Stimulated activated CD4-positive, alpha-beta T cell treated with anti-CD3 and anti-CD28 coated beads, Interleukin-1b, Interleukin-23, amount 100 ng/mL, for 1 hour (primary cell): ENCODE measurements at places on chromosomes 3 and 15.

DNA sequence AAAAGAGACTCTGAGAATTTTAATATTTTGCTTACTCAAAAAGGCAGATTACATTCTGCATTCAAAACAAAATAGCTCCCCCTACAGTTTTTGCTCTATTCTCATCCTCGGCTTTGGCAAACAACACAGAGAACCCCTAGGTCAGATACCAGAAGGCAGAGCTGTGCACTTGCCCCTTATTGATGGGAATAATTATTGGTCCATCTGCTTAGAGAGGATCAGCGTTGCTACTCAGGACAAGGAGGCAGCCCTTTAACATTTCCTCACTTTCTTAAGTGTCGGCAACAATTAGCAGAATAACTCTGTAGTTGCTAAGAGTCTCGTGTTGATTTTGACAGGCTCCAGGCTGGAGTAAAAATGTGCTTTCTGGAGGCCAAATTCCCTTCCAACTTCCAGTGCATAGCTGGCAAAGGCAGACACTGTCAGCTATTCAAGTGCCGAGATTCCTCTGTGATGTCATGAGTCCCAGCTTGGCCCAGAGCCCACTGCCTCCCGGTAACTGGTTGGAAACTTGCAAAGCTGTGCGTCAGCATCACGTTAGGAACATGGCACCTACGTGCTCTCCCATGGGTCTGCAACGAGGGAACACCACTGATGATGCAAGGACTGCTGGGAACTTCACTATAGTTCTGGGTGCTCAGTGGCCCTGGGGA, 482.7 kb upstream of the ADAMTS9 start:
- no peak for DNase-seq

GRCh38 chr3:127544192-127544802, 46.2 kb downstream of the TPRA1 start:
- peak; percentile 10 for DNase-seq

GRCh38 chr3:42045708-42046243, 45.4 kb upstream of the TRAK1 start:
- DNase-seq, result no peak

DNA sequence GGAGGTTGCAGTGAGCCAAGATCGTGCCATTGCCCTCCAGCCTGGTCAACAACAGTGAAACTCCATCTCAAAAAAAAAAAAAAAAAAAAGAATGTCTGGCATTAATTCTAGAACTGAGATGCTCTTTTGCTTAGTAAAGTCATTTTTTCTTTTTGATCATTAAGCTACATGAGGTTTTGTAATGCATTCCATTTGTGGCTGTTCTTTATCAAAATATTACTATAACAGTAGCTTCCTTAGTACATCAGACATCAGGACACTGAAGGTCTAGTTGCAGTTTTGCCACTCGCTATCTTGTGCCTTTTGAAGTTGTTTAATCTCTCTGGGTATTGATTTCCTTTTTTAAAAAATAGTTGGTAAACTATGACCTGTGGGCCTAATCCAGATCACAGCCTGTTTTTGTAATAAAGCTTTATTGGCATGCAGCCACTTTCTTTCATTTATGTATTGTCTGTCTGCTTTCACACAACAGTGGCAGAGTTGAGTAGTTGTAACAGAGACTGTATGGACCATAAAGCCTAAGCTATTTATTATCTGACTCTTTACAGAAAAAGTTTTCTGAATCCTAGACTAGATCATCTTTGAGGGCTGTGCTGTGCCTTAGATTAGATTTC, 76.6 kb downstream of the SLC25A26 start:
- DNase-seq, result no peak

DNA sequence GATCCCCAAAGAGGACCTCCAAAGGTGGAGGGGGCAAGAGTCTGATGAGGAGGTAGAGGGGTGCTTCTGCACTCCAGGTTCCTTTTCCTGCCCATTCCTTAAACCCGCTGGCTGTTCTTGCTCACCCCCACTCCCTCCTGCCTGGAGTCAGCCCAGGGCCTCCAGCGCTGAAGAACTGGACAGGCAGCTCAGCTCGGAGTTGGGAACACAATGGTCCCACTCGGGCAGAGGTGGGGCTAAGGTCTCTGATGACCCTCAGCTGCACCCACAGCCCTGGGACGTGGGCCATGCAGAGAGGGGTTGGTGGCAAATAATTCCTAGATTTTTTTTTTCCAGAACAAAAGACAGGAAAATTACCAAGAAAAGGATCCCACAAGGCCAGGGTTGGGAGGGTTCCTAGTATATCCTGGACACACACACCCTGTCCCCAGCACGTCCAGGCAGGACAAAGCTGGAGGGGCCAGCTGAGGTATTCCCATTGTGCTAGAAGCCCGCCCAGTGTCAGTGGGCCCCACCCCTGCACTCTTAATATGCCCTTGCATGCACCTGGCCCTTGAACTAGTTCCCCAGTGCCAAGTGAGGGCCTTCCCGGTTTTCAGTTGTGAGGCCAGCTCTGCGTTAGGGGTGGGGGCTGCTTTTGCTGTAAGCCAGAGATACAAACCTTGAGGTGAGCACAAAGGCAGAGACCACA, 22.1 kb upstream of the IP6K2 start:
- no peak for DNase-seq

- no peak for DNase-seq
Observed at GRCh38 chr3:46124216-46125177, 83.6 kb downstream of the CCR1 start.

- DNase-seq, result no peak
Observed at GRCh38 chr3:168267179-168267578, 171.5 kb upstream of the GOLIM4 start.

- DNase-seq, result no peak
Observed at GRCh38 chr15:82597815-82598214, 49.3 kb downstream of the CPEB1 start.

GRCh38 chr3:115081444-115081843, 65.6 kb downstream of the ZBTB20 start:
- DNase-seq, result no peak

- DNase-seq, result no peak
Observed at GRCh38 chr3:153820035-153820434, 301.2 kb upstream of the ARHGEF26 start.

DNA sequence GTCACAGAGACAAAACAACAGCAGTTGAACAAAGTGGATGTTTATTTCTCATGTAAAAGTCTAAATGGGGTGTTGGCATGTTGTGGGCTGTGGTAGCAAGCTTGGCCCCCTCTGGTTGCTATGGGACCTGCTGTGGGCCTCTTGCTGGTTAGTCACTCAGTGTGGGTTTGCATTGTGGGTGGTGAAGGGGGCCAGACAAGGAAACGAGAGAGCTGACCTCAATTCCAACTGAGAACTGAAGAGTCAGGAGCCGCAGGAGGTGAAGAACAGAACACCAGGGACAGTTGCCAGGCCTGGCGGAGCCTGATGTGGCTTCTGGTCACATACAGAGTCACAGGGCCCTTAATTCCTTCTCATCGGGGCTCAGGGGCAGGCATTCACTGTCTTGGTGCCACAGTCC, 1.9 kb upstream of the ADPGK start:
- DNase-seq, result no peak

DNA sequence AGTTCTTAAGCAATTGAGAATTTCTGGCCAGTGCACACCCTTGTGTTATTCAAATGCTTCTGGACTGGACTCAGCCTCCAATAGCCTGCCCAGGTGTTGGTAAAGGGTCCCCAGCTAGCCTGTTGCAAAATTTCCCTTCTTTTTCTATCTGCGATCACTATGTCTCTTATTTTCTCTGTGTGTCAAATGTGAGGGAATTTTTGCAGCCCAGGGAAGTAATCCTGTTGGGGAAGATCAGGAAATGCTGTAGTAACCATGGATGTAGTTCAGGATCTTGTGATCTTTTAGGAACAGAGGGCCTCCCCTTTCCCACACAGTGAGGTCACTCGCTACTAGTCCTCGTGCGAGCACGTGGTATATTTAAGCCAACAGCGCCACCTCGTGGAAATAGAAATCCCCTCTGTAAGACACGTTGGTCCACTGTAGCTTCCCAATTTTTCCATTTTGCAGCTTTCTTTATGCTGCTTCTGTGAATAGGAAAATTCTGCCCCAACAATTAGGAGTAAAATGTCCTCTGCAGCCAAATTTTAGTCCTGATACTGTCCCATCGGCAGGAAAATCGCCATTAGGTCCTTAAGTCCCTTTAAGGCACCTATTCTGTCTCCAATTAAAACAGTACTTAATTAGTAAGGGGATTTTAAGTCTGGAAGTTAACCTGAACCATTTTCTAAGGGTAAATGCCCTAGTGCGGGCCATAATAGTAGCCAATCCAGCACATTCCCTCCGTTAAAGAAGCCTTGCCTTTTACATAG, 4.0 kb upstream of the SMCO1 start:
- DNase-seq, result no peak

DNA sequence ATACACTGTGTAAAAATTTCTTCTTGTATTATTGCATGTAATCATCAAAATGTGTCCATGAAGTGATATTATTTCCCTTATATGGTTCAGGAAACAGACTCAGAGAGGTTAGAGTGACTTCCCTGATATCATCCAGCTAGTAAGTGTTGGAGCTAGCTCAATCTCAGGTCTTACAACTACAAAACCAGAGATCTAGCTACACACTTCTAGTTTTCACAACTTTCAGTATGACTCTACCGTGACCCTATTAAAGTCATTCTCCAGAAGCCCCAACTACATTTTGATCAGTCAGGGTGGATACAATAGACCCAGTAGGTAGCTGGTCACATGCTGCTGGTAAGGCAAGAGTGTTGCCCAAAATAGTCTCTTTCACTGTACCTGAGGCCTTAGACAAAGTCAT, 165.3 kb downstream of the GOLIM4 start:
- DNase-seq, result no peak

- no peak for DNase-seq
Observed at GRCh38 chr15:90259524-90259923, 5.9 kb upstream of the NGRN start.

DNA sequence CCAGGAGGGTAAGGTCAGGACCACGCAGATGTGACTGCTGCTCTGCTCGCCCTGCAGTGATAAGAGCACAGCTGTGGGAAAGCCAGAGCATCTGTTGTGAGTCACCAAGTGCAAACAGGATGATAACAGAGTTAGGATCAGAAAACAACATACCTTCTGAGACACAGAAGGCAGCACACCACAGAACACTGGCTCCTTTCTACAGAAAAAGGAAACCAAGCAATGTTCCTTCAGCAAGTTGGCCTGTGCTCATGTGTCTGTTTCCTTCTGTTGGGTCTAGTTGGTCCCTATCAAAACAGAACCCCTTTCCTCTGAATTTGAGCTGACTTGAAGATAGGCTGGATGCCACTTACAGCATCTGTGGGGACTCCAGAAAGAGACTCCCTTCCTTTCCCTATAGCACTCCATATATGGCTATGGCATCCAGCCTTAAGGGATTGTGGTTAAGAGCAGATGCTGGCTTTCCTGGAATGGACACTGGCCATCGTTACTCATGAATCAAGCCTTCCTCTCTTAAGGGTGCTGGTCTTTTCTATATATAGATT, 440.7 kb upstream of the THBS1 start:
- DNase-seq, result no peak

DNA sequence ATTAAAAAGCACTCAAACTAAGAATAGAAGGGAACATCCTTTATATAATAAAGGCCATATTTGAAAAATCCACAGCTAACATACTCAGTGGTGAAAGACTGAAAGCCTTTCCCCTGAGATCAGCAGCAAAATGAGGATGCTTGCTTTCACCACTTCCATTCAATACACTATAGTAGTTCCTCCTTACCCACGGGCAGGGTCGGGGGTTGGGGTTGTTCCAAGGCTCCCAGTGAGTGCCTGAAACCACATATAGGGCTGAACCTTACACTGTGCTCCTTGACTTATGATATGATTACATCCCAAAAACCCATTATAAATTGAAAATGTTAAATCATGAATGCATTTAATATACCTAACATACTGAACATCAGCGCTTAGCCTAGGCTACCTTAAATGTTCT, 37.7 kb downstream of the ALDH1L1 start:
- DNase-seq, result no peak

GRCh38 chr15:73755481-73755880, 2.3 kb upstream of the INSYN1 start:
- no peak for DNase-seq

- no peak for DNase-seq
Observed at GRCh38 chr3:52801839-52802238, 7.2 kb downstream of the ITIH3 start.

DNA sequence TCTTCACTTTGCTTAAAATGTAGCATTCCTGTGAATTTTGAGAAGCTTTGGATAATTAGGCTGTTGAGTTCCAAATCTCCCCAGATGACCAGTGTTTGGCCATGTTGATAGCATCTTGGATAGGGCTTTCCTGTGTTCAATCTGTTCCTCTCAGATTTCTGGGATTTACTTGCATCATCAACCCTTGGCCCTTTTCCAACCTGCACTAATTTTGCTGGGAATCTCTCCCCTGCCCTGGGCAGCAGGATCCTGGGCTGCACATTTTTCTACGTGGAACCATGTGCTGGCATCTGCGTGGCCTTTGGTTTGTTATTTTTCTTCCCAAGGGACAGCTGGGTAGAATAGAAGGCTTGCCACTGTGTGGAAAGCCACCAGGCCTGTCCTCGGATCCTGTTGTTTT, 75.4 kb upstream of the PLXNA1 start:
- DNase-seq, result no peak

- no peak for DNase-seq
Observed at GRCh38 chr3:172072543-172072942, 33.2 kb downstream of the FNDC3B start.

GRCh38 chr3:183298701-183299153, 45.7 kb downstream of the B3GNT5 start:
- DNase-seq, result no peak

DNA sequence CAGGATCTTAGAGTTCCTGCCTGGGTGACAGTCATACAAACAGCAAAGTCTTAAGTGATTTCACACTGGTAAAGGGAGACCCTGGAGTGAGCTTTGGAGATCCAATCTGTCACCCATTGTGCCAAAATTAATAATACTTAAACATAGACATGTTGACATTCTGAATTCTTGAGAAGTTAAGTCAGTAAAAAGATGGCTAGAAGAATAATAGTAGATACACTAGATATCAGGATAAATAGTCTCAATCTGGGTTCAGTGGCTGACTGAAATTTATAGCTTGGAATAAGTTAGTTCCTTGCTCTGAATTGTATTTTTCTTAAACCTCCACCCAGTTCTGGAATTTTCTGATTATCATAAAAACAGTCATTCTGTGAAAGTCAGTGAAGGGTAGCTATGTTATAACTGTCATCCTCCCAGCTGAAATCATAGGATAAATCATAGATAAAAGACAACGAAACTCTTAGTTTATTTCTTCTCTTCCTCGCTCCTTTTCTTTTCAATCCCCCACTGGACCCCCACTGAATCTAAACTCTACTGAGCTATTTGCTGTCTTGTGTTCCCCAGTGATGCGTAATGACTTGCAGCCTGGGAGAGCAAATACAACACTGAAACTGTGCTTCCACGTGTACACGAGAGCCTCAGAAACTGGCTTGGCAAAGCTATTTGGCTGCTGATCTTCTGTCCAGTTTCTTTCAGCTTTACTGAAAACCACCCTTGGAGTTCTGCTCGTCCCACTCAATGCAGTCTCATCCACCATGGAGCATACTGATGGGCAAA, 175.4 kb upstream of the TP63 start:
- no peak for DNase-seq

- DNase-seq, result no peak
Observed at GRCh38 chr15:68584756-68585573, 6.2 kb downstream of the CORO2B start.

- no peak for DNase-seq
Observed at GRCh38 chr3:19945534-19945933, 1.4 kb upstream of the RAB5A start.

- no peak for DNase-seq
Observed at GRCh38 chr3:133984975-133985374, 44.8 kb downstream of the SLCO2A1 start.

GRCh38 chr3:143975554-143976152, 4.0 kb downstream of the DIPK2A start:
- no peak for DNase-seq
